ENCODE measurements at places on chromosomes 16 and 17.
A peak's percentile ranks its signal among the peaks of the same experiment; 100 is the strongest.

- no peak for DNase-seq
Observed at GRCh38 chr17:64500487-64500859, 3.6 kb upstream of the POLG2 start.

DNA sequence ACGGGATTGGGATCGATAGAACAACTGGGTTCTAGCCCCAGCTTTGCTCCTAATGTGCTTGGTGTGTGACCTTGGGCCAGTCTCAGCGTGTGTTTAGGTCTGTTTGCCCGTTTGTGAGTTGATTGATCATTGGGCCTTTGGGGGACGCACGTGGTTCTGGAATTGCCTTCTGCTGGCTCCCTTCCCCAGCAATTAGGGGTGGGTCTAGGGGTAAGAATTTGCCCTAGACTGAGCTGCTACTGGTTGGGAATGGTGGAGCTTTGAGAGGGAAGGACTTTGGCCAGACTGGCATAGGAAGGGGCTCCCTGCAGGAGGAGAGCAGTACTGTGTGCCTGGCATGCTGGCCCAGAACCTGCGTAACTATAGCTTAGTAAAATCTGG is 1.5 kb downstream of the SPNS2 start:
- no peak for DNase-seq

DNA sequence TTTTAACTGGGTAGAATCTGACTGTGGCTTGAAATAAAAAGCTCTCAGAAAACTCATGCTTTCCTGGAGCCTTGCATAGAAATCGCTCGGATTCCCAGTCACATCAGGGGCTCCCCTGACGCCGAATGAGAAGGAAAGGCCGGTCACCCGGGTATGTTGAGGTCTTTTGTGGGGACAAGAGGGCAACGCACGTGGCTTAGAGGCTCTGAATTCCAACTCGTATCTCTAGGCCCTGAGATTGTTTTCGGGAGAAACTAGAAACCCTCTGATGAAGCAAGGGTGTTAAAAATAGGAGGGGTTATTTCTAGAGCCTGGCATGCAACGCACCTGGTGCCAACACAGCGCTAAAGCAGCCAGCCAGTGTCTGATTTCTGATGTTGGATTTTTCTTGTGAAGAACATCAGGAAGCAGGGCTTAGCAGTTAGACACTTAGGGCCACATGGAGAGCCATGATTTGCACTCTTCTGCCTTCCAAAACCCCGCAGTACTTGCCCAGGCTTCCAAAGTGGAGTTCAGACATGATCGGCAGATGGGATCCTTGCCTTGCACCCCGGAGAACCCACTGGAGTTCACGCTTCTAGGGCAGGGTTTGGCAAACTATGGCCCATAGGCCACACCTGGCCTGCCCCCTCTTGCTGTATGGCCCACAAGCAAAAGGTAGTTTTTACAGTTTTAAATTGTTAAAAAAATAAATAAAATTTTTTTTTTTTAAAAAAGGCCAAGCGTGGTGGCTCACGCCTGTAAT is 12.6 kb downstream of the CACNG1 start:
- DNase-seq = no peak

DNA sequence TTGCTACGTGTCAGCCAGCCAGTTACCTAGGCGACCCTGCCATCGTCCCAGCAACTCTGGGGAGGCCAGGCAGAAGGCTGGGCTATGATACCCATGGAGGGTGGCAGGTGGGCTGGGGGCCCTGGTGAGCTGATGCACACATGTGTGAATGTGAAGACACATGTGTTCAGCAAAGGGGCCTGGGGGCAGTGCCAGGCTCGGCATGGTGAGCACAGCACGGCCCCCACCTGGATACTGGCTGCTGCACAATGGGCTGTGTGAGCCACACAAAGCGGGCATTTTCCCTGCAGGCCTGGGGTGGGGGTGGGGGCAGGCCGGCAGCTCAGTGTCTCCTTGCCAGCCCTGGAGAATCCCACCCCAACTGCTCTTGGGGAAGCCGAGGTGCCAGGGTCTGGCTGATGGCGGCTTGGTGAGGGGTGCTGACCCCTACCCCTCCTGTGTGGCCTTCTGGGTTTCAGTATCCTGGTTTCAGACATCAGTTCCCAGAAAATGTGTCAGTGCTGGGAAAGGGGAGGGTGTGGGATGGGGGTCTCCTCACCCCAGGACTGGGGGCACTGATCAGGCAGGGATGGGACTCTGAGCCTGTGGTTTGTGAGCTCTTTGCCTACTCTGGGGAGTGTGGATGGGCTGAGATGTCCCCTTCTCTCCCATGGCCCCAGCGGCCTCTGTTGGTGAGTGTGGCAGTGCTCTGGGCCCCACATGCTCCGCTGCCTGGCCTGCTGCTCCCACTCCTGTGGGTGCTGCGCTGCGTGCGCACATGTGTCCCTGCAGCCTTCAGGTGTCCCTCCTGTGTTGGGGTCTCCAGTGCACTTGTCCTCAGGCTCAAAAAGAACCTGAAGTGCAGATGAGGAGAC is 5.1 kb downstream of the LLGL1 start:
- DNase-seq = no peak

- no peak for DNase-seq
Observed at GRCh38 chr16:50695017-50696000, 1.9 kb downstream of the NOD2 start.

- no peak for DNase-seq
Observed at GRCh38 chr16:25481636-25482035, 210.1 kb upstream of the HS3ST4 start.

GRCh38 chr16:75251280-75252048 is at the start of gene BCAR1:
Gene BCAR1 (minus strand): TSS chr16:75251624. CDS start chr16:75251482, 142 bp downstream.
- DNase-seq = peak; percentile 71

GRCh38 chr17:16889088-16889465 is 82.8 kb downstream of the TNFRSF13B start:
- DNase-seq = no peak

DNA sequence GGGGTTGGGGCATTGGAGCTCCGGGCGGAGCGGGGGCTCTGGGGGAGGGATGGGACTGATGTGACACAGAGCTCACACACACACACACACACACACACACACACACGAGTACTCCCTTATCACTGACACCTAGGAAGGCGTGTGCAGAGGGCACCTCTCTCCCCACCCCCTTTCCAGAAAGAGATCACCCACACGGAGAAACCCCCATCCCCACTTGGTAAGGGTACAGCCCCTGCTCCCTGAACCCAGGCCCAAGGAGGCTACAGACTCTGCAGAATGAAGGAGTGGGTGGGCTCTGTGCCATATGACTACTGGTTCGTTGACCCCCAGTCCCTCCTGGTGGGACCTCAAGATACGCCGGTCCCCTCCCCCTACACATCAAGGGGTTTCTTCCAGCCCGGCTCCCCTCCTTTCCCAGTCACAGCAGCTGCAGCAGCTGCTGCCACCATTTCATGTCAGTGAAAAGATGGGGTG is 8.7 kb upstream of the ARHGAP23 start:
- DNase-seq = no peak

- DNase-seq = no peak
Observed at GRCh38 chr16:69141014-69141413, 8.6 kb downstream of the UTP4 start.

DNA sequence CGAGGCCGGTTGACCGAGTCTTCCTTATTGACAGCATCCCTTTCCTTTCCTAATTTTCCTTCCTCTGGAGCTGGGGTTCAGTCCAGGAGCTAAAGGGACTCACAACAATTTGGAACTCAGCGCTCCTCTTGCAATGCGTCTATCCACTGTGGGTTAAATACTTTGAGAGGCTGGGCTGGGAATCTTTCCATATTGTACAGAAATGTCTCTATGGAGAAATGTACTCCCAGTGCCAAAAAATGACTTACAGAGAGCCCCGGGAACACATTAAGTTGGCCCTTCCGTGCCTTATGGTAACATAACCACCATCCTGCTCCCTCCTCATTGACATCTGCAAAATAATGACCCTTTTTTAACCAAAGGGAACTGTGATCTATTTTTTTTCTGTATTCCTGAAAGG is 192.8 kb downstream of the FTO start:
- no peak for DNase-seq

DNA sequence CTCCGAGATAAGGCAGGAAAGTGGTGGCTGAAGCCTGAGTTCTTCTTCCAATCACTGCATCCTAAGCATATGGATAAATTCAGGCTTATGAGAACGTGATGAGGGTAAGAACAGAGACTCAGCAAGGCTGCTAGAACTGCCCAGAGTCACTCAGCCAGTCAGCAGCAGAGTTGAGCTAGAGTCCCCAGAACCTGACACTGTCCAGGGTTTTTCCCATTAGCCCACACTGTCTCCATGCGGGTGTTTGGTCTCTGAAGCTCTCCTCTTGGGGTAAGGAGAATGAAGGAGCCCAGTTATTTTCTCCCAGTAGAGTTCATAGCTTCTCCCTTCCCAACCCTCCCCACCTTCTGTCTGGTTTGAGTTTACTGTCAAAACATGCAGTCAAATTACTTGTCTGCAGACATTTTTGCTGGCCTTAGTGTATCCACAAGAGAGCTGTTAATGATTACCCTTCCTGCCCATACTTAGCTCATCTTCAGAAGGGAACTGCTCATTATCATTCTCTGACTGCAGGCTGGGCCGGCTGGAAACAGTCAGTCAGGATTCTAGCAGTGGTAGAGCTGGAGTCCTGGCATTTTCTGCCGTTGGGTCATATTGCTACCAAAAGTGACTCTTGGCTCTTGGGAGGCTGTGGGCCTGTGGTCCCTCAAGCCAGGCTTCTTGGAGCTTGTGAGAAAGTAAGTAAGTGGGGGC is 460.0 kb downstream of the HS3ST3B1 start:
- no peak for DNase-seq

- no peak for DNase-seq
Observed at GRCh38 chr16:51408357-51408756, 257.3 kb upstream of the SALL1 start.

- no peak for DNase-seq
Observed at GRCh38 chr17:56292578-56292977, 139.3 kb downstream of the ANKFN1 start.

- no peak for DNase-seq
Observed at GRCh38 chr17:72118335-72119076, 2.3 kb upstream of the SOX9 start.

All from BJ (cell line).